ENCODE measurements at places on chromosomes 2 and 18. TPM values are rescaled to one million over a fixed set of nuclear protein-coding genes. Genes with fewer than 3 reads are reported as not detected.

Gene IL1R2
- total RNA-seq: not detected

Gene PAX8
- 2.1 TPM for total RNA-seq

Gene PNO1
- 23.5 TPM for total RNA-seq

Gene GRB14
- 2.6 TPM for total RNA-seq

Gene VRK2
- total RNA-seq: 39.2 TPM

Gene HTRA2
- total RNA-seq: 23.4 TPM

Gene MLPH
- not detected for total RNA-seq

Gene NEURL3
- total RNA-seq: 0.34 TPM

Gene RNF144A
- total RNA-seq: 14.3 TPM

Gene RFX8
- total RNA-seq: 2.3 TPM

Gene MC2R
- not detected for total RNA-seq

Gene UPP2
- not detected for total RNA-seq

Gene CSRNP3
- 0.05 TPM for total RNA-seq

Gene CTNNA2
- not detected for total RNA-seq

Gene GCG
- not detected for total RNA-seq

Gene TGFA
- total RNA-seq: 4.7 TPM

Gene BBS5
- 3.5 TPM for total RNA-seq

Gene ACADL
- total RNA-seq: not detected

Gene AFF3
- total RNA-seq: 0.49 TPM

Gene CRYGD
- total RNA-seq: not detected

Gene MOGAT1
- total RNA-seq: not detected

Gene MROH2A
- not detected for total RNA-seq

Gene CD8B2
- not detected for total RNA-seq

Gene KCNF1
- total RNA-seq: 0.20 TPM

Measured in mammary microvascular endothelial cell (primary cell).